H54 (cell line): ENCODE measurements at places on chromosomes 5 and 9.

GRCh38 chr5:135880278-135880677 lies 15.4 kb downstream of the IL9 start:
- peak; percentile 49 for DNase-seq

GRCh38 chr5:27503813-27504212 lies 465.4 kb upstream of the CDH9 start:
- no peak for DNase-seq

- no peak for DNase-seq
Observed at GRCh38 chr5:124796495-124796894, 50.1 kb upstream of the ZNF608 start.

GRCh38 chr5:128263357-128263756 lies 179.8 kb downstream of the SLC12A2 start:
- DNase-seq, result no peak

DNA sequence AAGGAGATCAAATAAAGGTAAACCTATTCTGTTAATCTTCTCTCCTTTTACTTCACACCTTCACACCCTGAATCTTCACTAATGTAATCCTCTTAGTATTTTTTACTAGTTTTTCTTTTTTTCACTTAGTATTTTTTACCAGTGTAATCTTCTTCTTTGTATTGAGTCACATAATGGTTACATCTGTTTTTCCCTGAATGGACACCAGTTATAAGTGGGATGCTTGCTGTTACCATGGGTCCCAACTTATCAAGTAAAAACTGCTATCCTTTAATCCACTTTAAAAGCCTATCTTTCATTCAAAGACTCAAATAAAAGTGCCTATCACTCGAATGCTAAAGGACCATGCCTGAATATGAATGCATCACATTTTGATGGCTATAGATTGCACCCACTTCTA lies 15.1 kb downstream of the ZFAND5 start:
- no peak for DNase-seq

DNA sequence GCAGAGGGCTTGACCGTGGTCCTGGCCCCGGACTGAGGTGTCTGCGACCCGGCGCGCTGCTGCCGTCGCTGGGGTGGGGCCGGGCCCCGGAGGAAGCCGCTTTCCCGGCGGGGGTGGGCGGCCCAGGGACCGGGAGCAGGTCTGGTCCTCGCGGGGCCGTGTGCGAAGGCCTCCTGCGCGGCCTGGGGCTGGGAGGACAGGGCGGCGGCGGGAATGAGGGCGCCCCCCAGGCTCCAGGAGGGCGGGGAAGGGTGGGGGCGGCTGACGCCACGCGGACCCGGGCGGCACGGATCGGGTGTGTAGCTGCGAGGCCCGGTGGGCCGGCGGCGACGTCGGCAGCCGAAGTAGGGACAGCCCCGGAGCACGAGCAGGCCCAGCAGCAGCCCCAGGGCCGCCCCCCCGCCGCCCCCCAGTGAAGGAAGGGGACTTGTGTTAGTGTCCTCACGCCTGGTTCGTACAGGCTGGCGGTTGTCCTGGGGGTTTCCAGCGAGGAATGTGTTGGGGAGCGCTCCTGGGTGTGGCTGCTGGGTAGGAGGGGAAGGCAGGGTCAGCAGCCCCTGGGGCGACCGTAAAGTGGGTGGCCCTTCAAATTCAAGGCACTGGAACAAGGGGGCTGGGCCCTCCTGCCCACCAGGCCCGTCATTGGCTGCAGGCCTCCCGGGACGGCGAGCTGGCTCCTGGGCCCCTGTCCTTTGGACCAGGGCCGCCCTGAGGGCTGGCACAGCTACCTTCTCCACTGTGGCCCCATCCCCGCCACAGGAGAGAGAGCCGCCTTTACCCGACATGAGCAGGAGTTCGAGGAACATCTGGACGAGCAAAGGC lies 597 bp upstream of the TMEM250 start:
- peak; percentile 49 for DNase-seq

DNA sequence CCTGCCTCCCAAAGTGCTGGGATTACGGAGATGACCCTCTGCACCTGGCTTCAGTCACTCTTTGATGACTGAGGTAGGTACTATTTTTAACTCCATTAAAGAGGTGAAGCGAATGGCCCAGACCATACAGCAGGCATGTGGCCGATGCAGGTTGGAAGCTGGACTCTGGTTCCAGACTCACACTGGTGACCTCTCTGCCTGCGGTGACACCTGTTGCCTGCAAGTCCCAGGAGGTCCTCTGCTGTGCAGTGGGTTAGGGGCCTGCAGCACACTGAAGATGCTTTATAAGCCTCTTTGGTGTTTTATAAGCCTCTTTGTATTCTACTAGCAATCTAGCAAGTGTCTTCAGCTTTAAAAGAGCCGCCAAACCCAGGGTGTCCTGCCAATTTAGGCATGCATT lies 49.2 kb upstream of the PTCH1 start:
- DNase-seq, result no peak

- DNase-seq, result no peak
Observed at GRCh38 chr9:98834386-98834785, 26.9 kb downstream of the GALNT12 start.

DNA sequence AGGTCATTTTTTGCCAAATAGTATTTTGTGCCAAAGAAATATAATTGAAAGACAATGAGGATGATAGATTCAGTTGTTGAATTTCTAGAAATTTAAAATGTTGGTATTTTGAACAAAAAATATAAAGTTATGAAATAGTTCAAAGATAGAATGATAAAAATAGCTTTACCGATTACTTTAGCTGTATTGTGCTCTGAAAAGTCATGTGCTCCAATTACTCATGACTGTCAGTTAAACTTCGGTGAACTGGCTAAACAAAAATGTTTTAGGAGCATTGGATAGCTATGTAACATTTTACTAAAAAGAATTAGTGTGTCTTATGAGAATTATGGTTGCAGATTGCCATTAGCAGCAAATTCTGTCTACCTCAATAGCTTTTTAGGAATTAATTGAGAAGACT lies 177.3 kb upstream of the VCAN start:
- DNase-seq, result no peak

DNA sequence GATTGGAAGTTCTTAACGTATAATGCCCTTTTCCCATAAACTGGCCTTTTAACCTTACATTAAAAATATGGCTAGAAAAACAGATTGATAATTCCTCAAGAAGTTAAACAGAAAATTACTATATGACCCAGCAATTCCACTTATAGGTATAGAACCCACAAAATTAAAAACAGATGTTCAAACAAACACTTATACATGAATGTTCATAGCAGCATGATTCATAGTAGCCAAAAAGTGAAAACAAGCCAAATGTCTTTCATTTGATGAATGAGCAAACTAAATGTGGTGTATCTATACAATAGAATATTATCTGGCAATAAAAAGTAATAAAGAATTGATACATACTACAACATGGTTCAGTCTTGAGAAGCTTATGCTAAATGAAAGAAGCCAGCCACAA lies 35.5 kb downstream of the POU5F2 start:
- no peak for DNase-seq

DNA sequence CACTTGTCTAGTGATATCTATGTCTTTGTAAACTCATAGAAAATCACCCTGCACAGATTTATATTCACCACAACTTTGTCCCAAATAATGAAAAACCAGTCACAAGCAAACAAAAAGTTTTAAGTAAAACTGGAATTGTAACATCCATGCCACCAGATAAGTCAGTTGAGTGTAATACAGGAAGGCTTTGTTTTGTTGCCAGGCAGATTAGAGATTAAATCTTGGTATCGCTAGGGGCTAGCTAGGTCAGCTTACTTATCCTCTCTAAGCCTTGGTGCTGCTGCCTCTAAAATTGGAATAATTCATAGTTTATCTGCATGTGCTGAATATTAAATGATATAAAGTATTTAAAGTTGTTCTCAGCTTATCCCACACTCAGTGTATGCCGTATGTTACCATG lies 1062.5 kb downstream of the CDH9 start:
- DNase-seq, result no peak

- no peak for DNase-seq
Observed at GRCh38 chr9:123359546-123359945, 3.5 kb downstream of the CRB2 start.

- no peak for DNase-seq
Observed at GRCh38 chr5:55151923-55152842, 7.8 kb upstream of the GPX8 start.

DNA sequence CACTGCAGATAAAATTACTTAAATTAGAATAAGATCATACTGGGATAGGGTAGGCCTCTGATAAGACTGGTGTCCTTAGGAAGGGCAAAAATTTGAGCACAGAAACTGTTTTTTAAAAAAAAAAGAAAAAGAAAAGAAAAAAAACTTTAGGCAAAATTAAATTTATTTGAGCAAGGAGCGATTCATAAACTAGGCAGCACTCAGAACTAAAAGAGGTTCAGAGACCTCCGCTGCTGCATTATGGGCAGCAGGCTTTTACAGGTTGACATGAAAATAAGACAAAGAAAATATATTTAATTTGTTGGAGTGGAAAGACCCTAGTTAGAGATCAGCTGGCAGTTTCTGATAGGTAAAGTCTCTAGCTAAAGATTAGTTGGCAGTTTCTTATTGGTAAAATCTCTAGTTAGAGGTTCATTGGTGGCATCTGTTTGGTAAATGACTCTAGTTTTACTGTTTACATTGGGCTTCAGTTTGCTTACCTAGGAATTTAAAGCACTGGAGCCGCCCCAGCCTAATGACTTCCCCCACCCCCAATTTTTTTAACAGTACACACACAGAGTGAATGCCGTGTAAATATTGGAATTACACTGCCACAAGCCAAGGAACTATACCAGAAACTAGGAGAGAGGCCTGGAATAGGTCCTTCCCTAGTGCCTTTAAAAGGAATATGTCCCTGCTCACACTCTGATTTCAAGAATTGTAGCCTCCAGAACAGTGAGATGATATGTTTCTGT lies 4.5 kb upstream of the PLPP6 start:
- DNase-seq, result no peak

DNA sequence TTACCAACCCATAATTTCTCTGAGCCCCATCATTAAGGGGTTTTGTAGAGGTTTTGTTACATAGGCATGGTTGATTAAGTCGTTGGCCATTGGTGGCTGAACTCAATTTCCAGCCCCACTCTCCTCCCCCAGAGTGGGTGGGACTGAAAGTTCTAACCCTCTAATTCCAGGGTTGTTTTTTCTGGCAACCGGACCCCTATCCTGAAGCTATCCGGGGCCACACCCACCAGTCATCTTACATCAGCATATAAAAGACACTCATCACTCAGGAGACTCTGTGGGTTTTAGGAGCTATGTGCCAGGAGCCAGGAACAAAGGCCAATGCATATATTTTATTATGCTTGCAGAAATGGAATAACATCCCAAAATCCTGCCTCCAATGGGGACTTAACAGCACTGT lies 186.0 kb downstream of the NXNL2 start:
- no peak for DNase-seq

DNA sequence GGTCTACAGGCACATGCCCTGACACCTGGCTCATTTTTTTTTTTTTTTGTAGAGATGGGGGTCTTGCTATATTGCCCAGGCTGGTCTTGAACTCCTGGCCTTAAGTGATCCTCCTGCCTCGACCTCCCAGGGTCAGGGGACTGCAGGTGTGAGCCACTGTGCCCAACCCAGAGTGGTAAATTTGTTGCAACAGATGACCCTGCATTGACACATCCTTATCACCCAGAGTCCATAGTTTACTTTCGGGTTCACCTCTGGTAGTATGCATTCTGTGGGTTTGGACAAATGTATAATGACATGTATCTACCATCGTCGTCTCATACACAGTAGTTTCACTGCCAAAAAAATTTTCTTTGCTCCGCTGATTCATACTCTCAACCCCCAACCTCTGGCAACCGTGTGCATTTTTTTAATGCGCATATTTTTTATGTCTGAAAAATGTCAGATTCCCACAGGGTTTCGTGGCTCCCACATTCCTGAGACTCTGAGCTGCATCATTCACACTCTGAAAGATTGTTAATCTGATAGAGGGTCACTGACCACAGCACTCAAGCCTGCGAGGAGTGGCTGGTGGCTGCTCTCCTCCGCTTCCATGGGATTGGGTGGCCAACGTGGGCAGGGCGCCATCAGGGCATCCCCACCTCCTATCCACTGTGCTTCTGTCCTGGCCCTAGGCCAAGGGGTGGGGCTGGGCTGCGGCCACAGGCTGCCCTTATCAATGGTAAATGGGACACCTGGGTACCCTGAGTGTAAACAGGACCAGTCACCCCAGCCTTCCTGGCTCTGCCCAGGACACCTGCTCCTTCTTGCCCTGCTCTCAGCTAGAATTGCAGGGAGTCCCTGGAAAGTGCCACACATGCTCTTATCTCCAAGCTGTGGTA lies 9.6 kb downstream of the NDST1 start:
- DNase-seq, result peak; percentile 88

GRCh38 chr9:15975101-15975778 lies 422.4 kb downstream of the CCDC171 start:
- DNase-seq, result no peak

GRCh38 chr5:5598547-5599113 lies 176.2 kb downstream of the ICE1 start:
- DNase-seq, result no peak

- no peak for DNase-seq
Observed at GRCh38 chr9:110446171-110446570, 108.5 kb upstream of the TXNDC8 start.

DNA sequence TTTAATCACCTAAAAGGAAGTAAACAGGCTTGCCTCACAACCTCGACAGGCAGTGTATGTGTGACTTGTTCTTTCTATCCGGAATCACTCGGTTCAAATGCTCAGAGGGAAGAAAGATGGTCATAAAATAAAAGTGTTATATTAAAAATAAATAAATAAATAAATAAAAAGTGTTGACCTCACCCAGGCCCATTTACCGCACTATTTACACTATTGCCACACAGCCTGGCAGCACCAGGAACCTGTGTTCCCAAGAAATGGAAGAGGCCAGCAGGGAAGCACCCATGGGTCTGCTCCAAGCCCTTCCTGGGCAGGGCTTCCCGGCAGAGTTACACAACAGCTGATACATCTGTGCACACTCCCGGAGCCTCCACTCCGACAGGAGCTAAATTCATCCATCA lies 127.9 kb downstream of the EFNA5 start:
- peak; percentile 17 for DNase-seq

- DNase-seq, result no peak
Observed at GRCh38 chr5:72238712-72239445, 81.2 kb downstream of the MRPS27 start.

GRCh38 chr5:168788107-168788506 lies 208.9 kb upstream of the PANK3 start:
- DNase-seq, result no peak

GRCh38 chr5:65026816-65027548 lies 258.3 kb downstream of the CWC27 start:
- no peak for DNase-seq
